ENCODE measurements at places on chromosomes 1 and 21. TPM values are rescaled to one million over a fixed set of nuclear protein-coding genes. Genes with fewer than 3 reads are reported as not detected.

DNA sequence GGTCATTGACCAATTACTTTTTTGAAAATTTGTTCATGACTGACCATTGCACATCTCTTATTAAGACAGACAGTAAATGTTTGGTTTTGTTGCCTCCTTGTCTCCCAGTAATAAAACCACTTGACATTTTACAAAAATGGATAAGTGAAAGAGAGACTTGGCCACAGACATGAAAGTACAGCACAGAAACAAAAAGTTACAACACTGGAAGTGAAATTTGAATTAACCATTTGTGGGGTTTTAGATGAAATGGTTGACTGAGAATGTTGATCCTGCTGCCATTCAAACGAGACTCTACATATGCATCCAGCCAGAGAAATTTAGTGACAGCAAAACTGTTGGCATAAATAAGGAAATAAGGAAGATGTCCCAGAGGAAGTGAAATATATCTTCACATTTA, 79.3 kb upstream of the B3GALT2 start:
- no peak for DNase-seq

GRCh38 chr1:153649863-153650235, 8.7 kb upstream of the SNAPIN start:
- no peak for DNase-seq

- DNase-seq = peak; percentile 68
Measured at GRCh38 chr1:159207774-159208173, 3.1 kb downstream of the ACKR1 start.

GRCh38 chr1:16720351-16721223, 19.7 kb upstream of the RNU1-4 start:
- peak; percentile 55 for DNase-seq

Gene SFN
- total RNA-seq = 7.5 TPM

GRCh38 chr1:10597492-10598388, 123.0 kb downstream of the PEX14 start:
- DNase-seq = no peak

GRCh38 chr1:172121081-172121717, 279.9 kb downstream of the DNM3 start:
- no peak for DNase-seq

- no peak for DNase-seq
Measured at GRCh38 chr1:59355361-59355760, 58.5 kb downstream of the FGGY start.

DNA sequence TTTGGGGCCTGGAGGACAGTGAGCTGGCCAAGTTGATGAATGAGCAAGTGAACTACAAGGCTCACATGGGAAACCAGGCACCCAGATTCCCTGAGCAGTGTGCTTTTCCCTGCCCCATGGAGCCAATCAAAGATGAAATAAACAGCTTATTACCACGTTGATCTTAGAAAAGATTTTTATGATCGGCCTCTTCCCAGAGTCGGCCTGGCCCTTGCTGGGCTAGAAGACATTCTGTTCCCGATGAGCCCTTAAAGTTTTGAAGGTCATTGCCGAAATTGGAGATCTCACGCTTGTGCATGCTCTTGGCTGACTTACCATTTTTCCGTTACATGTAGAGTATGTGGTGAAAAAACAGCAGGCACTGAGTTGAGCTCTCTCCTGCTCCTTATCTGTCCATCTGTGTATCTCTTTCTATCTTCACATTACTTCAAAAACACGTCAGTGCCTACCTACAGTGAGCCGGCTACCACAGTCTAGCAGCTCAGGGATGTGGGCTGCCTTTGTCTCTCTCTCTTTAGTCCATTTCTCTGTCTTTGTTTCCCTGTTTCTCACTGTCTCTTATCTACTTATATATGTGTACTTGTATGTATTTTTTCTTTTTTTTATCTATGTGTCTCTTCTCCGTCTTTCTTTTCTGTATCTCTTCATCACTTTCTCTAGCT, 248.8 kb upstream of the USP24 start:
- no peak for DNase-seq
